ENCODE measurements at places on chromosomes 2 and 18. TPM values are rescaled to one million over a fixed set of nuclear protein-coding genes. Genes with fewer than 3 reads are reported as not detected.

- no peak for DNase-seq
These were observed 414.6 kb downstream of the DLGAP1 start for GRCh38 chr18:4040391-4041092.

- DNase-seq: no peak
These were observed 88.7 kb upstream of the TXNDC2 start for GRCh38 chr18:9796935-9797549.

DNA sequence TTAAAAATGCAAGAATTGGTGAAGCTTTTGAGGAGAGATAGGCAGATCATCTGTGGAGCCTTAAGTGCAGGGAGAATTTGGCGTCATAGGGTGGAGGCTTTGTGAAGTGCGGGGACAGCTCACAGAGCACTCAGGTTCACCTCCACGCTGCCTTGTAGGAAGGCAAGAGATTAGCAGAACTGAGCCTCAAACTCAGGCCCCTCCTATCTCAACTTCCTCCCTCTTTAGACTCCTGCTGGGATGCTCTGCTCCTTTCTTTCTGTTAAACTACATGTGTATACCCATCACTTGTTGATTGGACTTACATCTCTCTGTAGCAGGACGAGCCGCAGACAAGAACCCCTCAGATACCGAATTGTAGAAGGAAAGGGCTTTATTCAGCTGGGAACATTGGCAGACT lies 422.2 kb downstream of the SETBP1 start:
- DNase-seq: no peak

DNA sequence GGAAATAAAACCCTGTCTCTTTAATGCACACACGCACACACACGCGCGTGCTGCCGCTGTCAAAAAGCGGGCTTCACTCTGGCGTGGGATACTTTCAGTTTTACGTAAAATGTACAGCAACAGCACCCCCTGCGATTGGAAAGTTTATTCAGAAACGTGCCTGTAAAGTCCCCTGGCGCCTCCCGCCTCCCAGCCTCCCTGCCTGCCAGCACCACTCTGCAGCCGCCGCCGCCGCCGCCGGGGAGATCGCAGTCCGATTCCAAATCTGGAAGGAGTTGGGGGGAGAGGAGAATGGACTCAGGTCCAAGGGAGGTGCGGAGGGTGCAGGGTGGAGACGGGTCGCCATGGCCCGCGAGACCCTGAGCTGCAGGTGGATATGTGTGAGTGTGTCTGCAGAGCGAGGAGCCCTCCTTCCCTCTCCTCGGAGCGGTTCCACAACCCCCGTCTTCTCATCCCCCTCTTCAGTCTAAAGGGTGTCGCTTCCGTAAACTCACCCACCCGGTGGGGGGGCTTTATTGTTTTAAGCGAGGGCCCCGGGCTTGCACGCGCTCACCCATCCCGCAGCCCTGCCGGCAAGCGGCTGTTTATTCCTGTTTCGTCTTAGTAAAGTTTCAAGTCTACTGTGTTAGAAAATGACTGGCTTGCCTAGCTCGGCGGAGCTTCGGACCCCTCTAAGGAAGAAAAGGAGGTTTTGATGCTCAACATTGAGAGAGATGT lies 1.8 kb upstream of the BCL11A start:
- peak; percentile 75 for DNase-seq

GRCh38 chr2:168490946-168491605 lies 35.0 kb downstream of the CERS6 start:
- no peak for DNase-seq

DNA sequence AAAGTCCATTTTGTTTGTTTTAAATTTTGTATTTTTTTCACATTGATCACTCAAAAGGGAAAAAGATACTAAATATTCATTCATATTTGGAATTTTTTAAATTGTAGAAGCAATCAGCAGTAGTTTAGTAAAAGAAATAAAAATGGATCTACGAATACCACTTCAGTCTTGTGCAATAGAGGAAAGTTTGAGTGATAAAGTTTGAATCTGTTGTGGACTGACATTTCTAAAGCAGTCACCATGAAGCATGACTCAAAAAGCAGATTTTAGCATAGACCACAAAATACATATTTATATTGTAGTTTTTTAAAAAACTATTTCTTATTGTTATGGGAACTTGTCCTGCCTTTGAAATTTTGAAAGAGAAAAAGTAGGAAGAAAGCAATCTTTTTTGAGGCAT lies 520.5 kb upstream of the ZEB2 start:
- no peak for DNase-seq

DNA sequence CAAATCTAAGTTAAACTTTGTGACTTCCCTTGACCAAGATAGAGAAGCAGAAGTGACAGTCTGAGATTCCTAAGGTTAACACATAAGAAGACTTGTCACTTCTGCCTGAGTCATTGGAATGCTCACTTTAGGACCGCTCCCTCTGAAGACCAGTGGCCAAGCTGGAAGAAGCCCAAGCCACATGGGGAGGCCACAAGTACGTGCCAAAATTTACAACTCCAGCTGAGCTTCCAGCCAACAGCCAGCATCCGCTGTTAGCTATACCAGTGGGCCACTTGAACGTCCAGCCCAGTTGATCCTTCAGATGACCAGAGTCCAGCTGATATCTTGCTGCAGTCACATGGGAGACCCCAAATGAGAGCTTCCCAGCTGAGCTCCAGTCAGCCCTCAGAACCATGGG lies 18.1 kb upstream of the ANTXR1 start:
- DNase-seq: no peak

GRCh38 chr2:23361152-23361551 lies 23.8 kb upstream of the KLHL29 start:
- no peak for DNase-seq

DNA sequence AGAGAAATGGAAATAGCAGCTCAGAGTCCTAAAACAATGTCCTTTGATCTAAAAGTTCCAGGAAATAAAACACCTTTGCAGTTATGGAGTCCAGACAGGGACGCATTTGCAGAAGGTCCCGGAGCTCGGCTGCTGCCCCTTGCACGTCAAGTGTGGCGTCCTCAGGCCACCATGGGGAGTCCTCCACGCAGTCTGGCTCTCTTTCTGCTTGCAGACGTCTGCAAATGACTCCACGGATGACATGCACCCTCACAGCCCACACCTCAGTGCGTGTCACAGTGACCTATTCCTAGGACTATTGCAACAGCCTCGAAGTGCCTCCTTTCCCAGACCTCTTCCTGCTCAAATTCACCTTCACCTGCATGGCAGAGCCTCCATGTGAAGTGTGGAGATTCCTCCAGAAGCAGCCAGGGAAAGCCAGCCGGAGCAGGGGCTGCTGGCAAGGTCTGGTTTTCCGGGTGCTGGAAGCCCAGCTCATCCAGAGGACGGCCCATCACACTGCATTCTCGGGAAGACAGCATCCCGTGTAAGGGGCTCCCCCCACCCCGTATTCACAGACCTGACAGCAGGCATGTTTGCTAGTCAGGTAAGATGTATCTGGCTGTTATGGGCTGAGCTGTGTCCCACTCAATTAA lies 137.7 kb downstream of the ASB1 start:
- DNase-seq: no peak

DNA sequence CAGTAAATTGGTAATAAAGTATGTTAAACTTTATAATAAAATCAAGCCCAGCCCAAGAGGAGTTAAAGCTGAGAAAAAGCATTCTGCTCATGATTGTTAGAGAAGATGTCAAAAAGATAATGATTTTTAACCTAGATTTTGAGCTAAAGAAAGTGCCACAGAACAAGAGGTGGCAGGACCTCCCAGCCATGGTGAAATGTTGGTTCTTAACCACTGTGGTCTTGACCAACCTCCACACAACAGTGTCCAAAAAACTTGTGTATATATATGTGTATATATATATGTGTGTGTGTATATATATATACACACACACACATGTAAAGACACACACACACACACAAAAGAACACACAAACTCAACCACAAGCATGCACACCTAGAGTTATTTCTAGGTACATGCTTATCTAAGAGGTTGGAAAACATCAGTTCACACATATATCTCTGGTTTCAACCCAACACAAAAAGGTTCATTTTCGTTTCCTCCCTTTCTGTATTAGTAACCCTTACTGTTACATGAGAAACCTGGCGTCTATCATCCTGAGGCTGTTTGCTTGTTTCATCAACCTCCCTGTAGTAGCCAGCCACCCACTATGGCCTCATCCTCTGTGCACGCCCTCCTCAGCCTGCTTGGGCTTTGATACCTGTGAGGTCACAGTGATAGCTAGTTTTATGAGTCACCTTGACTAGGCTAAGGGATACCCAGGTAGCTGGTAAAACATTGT lies 631.8 kb upstream of the ID2 start:
- no peak for DNase-seq

- no peak for DNase-seq
These were observed 14.0 kb downstream of the MCFD2 start for GRCh38 chr2:46901611-46902010.

DNA sequence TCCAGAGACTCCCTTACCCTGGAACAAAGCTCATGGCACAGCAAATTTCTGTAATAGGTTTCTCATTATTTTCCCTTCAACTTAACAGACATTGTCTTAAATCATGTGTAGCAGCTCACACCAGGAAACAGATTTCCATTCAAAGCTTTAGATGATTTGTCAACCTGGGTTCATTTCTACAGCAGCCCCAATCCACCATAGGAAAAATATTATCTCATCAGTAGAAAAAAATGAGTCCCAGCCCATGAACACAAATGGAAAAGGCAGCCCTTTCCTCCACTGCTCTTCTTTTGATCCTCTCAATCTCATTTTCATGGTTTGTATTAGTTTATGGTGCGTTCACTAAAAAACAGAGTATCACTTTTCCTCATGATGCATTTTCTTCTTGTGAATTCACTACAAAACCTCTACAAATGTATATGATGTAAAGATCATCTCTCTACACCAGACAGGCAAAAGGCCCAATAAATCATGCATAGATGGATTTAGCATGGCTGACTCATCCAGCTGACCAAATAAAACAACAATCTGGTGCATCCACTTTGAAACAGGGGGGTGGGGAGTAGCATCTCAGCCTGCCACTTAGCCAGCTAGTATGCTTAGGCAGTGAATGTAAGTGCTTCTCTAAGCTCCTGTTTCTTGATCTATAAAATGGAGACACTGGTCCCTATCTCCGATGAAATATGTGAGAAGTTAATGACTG lies 78.6 kb downstream of the SATB2 start:
- DNase-seq: no peak

- no peak for DNase-seq
These were observed 43.5 kb downstream of the CALCRL start for GRCh38 chr2:187404431-187405110.

GRCh38 chr18:45378308-45378707 lies 237.0 kb upstream of the SLC14A2 start:
- DNase-seq: no peak

DNA sequence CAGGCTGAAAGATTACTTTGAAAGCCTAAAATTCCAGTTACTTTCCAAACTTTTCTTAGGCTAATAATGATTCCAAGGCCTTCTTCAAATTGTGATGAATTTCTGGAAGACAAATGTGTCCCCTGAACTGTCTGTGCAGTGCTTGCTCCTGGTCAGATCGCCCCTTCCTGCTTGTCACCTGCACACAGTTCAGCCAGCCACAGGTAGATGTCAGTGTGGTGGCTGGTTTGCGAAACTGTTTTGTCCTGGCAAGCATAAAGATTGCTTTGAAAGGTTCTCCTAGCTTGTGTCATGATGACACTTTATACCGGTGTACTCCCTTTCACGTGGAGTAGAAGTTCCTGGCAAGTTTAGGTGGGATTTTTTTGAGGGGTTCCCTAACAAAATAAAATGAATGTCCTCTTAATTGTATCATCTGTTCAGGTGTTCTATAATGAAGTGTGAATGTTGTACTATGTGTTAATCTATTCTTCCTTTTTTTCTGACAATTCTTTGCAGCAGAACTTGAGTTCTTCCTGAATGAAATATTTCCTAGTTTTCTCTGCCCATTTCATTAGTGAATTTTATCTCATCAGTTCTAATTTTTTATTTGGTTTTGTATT lies 298.8 kb downstream of the ZNF407 start:
- no peak for DNase-seq

- no peak for DNase-seq
These were observed 179.4 kb downstream of the DOK6 start for GRCh38 chr18:69580107-69580506.

- DNase-seq: no peak
These were observed 15.4 kb downstream of the CPLX4 start for GRCh38 chr18:59303006-59303405.

- no peak for DNase-seq
These were observed 27.5 kb upstream of the FAM237A start for GRCh38 chr2:206614811-206615210.

Gene PSMG2
- total RNA-seq: 24.2 TPM

Gene CHRNG
- not detected for total RNA-seq

Gene FANCL
- total RNA-seq: 18.3 TPM

Gene SCN1A
- total RNA-seq: not detected

Gene CNDP1
- total RNA-seq: 0.09 TPM

Gene WNT6
- not detected for total RNA-seq

Gene FBLN7
- 1.6 TPM for total RNA-seq

Gene COL4A3
- total RNA-seq: 0.05 TPM
